Right renal pelvis (tissue), 4 donors: ENCODE measurements at places on chromosomes 13 and 19.

GRCh38 chr13:36883824-36884223, 36.2 kb downstream of the SMAD9 start:
- DNase-seq = no peak

DNA sequence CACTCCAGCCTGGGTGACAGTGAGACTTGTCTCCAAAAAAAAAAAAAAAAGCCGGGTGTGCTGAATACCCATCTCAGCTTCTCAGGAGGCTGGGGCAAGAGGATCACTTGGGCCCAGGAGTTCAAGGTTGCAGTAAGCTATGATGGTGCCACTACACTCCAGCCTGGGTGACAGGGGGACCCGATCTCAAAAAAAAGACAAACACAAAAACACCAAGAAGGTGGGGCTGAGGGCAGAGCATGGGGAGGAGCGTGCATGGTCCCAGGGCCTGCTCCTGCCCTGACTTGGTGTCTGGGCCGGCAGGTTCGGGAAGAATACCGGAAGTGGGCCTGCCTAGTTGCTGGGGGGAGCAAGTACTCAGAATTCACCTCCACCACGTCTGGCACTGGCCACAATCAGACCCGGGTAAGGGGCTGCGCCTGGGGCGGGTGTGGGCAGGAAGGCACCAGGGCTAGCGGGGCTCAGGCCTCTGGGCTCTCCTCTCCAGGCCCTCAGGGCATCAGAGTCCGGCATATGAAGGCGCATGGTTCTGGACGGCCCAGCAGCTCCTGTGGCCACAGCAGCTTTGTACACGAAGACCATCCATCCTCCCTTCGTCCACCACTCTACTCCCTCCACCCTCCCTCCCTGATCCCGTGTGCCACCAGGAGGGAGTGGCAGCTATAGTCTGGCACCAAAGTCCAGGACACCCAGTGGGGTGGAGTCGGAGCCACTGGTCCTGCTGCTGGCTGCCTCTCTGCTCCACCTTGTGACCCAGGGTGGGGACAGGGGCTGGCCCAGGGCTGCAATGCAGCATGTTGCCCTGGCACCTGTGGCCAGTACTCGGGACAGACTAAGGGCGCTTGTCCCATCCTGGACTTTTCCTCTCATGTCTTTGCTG, 11.3 kb downstream of the DDX39A start:
- DNase-seq = no peak

DNA sequence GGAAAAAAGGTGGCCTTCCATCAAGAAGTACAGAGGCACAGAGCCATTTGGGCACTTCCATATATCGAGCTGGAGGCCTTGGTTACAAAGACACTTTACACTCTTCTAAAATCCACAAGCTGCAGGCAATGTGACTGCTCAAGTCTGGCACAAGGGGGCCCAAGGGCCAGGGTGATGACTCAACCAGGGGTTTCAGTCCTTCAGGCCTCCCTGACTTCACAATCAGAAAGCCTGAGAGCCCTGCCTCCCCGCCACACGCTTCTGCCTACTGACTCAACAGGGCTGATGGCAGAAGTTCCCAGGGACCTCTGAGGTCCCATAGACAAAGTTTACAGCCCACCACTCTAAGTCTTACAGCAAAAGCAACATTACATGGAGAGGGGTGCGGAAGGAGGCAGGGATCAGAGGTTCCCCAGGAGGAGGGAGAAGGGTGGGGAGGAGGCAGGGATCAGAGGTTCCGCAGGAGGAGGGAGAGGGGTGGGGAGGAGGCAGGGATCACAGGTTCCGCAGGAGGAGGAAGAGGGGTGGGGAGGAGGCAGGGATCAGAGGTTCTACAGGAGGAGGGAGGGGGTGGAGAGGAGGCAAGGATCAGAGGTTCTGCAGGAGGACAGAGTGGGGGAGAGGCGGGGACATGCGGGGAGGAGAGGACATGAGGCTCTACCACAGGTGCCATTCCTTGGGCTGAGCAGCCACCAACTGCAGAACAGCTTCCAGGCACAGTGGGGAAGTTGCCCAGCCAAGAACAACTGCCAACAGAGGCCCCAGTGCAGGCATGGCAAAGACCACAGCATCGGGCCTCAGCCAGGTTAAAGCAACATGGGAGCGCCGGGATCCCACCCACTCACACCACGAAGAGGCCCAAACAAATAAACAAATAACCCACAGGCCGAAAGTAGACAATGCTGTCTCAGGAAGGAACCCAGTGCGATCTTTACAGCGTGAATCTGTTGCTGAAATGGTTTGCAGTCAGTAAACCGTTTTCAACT, 52.0 kb downstream of the SLC7A1 start:
- no peak for DNase-seq

GRCh38 chr13:20435616-20436368, 89.9 kb downstream of the CRYL1 start:
- no peak for DNase-seq

- peak; percentile 65 for DNase-seq
These were observed 53.4 kb downstream of the TSSK6 start for GRCh38 chr19:19461671-19462622.

DNA sequence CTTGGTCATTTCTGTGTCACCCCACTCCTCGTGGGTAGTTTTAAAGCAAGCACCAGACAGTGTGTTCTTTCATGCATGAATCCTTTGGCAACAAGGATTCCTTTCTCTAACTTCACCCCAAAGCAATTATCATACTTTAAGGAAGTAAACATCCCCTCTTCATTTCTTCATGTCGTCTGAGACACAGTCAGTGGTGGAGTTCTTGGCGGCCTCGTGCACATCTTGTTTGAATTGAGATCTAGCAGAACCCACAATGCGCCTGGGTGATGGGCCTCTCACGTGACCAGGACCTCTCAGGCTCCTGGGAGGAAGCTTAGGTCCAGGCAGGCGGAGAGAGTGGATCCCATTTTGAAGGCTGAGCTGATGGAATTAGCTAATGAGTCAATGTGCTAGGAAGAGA, 2.6 kb downstream of the ACSBG2 start:
- no peak for DNase-seq
